KG1 (cell line): ENCODE measurements at places on chromosomes 5 and 9.

- no peak for DNase-seq
These were observed 11.6 kb upstream of the FAM169A start for GRCh38 chr5:74877624-74878304.

DNA sequence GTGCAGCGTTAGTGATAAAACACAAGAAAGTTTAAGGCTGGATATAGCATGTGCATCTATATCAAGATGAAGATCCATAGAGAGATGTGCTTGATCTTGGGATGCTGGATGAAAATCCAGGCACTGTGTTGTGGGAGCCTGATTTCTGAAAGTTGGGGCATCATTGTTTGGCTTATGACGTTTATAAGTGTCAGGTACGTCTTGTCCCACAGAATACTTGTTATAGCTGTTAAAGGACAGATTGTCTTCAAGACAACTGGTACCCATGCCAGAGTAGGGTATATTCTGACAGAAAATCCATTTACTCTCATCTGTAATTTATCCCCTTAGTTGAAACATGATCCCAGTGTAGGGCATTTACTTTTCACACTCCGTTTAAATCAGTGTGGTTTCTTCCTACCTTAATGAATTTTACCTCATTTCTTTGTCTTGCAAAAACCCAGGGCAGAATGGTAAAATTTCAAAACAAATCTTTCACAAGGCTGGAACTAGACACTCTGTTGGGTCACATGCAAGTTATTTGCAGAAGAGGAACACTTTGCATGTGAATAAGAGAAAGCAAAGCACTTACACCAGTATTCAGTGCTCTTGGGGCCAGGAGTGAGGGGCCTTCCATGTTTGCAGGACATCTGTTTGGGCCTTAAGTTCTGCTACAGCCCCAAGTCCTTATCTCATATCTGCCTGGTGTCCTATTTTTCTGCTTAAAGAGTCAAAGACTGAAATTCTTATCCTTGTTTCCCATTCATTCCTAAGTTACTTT, 73.3 kb downstream of the GHR start:
- DNase-seq: no peak

DNA sequence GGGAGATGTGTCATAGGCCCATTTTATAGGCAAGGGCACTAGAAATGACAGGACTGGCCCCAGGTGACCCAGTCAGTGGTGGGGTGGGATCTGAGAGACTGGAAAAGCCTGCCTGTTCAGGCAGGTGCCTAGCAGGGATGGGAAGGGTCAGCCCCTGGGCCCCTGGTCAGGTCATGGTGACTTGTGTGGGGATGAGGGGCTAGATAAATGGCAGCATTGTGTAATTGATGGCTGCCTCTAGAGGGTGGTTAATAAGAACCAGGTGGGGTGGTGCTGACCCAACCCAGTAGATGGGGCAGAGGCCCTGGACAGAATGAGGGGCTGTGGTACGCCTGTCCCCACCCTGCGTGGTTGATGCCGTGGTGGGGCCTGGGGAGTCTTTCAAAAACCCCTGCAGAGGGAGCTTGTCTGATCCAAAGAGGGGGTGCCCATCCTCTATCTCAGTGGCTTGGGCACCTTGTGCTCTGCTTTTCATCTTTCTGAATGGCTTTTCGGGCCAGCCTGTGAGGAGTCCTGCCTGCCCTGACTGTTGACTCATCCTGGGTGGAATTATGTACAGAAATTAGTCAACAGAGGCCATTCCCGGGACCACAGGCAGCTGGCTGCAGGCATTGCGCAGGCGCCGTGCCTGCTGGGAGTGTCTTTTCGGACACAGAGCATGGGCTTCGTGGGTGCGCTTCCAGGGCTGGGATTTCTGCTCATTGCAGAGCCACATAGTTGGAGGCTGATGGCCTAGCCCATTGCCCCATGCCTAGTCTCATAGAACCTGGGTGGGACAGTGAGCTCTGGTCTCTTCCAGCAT, 93.6 kb upstream of the PITX1 start:
- no peak for DNase-seq

DNA sequence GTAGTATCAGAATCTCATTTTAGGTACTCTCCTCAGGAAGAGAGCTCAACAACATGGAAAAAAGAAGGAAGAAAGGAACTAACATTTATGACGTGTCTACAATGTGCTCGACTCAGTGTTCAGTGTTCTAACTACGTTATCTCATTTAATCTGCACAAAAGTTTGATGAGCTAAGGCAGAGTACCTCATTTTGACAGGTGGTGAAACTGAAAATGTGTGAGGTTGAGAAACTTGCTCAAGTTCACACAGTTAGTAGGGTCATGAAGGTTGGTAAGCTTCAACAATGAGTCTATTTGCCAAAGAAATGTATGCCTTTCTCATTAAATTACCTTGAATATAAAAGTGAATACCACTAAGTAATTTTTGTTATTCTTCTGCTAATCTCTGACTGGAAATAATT, 165.1 kb downstream of the CAAP1 start:
- DNase-seq: no peak

DNA sequence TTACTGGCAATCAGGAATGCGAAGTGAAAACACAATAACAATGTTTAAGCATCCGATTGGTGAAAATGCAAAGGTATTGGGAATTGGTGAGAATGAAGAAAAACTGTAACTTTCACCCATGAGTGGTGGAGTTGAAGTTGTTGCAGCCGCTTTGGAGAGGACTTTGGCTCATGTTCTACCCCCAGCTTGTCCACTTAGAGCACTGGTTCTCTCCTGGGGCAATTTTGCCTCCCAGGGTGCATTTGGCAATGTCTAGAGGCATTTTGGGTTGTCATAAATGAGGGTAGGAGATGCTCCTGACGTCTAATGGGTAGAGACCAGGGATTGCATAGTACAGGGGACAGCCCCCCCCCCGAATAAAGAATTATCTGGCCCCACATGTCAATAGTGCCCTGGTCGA, 46.2 kb downstream of the ANKRD33B start:
- no peak for DNase-seq

DNA sequence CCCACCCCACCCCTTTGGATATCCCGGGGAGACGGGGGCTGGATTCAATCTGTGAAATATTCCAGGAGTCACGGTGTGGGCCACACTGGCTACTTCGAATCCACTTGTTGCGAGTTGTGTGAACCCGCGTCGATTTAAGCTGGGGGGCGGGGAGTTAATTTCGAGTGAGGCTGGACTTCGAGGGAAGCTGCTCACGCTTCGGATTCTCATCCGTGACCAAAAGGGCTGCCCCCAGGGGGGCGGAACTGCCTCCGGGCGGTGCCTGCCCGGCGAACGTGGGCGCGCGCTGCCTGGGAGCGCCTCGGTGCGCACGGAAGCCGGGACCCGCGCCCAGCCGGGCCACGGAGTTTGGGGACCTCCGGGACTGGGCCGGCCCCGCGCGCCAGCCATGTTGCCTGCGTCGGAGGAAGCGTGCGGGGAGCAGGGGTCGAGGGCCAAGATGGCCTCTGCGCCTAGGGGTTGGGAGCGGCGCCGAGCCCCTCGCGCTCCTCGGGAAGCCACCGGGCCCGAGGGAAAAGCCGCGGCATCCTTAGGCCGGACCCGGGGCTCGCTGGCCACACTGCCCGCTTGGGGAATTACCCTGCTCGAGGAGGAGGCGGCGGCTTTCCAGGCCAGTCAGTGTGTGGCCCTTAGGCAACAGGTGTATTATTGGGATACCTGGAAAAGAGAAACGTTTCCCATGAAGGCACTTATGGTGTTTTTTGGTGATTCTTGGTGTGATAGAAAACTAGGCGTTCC, 975 bp downstream of the OCLN start:
- DNase-seq: no peak

DNA sequence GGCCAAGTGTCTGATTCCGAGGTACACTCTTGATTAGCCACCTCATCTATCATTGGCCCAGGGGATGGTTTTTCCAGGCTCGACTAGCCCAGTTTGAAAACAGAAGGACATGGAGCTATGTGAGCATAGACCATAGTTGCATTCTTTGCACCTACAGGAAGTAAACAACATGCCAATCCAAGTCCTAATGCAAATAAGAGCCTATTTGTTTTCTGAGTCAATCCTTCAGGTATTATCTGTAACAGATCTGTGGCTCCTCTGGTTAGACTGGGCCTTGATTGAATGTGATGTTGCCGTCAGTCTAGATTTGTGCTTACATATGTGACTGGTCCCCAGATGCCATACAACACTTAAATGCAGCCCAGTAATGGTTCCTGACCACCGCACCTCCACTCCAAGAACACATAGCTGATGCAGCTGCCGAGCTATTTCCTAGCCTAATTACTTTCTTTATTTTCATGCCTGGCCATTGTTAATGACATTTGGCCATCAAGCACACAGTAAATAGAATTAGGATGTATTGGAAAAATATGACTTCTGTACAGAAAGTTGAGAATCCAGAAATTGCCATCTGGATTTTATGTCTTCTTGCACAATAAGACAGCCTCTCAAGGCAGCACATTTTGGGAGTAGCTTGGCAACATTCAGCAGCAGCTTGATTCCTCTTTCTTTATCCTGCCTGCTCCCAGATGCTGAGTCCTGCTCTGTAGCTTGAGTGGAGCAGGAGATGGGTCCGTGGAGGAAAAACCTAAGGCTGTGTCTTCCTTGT, 29.5 kb upstream of the ARHGAP26 start:
- no peak for DNase-seq
